AG04449 (cell line): ENCODE measurements at places on chromosomes 4 and X.

GRCh38 chrX:70444946-70445656 is 466 bp downstream of the DLG3 start:
- DNase-seq, result no peak

GRCh38 chr4:5722328-5722727 is 11.3 kb downstream of the EVC start:
- no peak for DNase-seq

DNA sequence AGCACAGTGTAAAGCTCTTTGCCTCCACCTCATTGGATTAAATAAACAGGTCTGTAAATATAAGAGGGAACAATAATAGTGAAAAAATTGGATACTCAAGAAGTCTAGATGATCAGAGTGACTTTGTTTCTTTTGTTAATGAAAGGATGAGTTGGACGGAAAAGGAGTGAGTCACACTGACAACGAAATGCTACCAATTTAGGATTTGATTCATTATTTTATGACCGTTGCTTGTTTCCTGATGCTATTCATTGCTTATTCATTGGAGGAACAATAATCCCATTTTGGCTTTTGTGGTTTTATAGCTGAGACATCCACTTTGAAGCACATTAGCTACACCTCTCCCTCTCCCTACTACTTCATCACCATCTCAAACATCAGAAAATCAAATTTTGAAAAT is 74.4 kb upstream of the DYNLT3 start:
- DNase-seq, result no peak

GRCh38 chr4:87118826-87119225 is 101.6 kb downstream of the KLHL8 start:
- no peak for DNase-seq

- no peak for DNase-seq
Observed at GRCh38 chr4:163892417-163892816, 397.9 kb downstream of the TMA16 start.
